Heart left ventricle (tissue), 16 donors: ENCODE measurements at places on chromosomes 1 and 21. TPM values are rescaled to one million over a fixed set of nuclear protein-coding genes. Genes with fewer than 3 reads are reported as not detected.

GRCh38 chr1:111990026-111990877 is 784 bp upstream of the KCND3 start:
- peak; percentile 42 for DNase-seq

DNA sequence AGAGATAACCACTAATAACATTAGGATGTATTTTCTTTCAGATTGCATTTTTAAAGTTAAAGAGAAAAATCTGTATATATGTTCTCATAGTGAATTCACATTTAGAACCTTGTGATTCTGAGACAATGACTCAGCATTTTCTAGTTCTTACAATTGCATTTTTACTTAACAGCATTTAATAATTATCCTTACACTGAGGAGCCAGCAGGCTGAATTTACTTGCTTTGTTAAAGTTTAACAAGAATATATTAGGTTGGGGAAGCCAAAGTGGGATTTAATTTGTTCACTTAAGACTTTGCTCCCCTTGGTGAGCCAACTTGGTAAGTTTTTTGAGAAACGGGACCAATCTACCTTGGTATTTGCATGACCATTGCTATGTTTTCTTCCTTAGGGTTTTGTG is 4.5 kb downstream of the PATJ start:
- no peak for DNase-seq

DNA sequence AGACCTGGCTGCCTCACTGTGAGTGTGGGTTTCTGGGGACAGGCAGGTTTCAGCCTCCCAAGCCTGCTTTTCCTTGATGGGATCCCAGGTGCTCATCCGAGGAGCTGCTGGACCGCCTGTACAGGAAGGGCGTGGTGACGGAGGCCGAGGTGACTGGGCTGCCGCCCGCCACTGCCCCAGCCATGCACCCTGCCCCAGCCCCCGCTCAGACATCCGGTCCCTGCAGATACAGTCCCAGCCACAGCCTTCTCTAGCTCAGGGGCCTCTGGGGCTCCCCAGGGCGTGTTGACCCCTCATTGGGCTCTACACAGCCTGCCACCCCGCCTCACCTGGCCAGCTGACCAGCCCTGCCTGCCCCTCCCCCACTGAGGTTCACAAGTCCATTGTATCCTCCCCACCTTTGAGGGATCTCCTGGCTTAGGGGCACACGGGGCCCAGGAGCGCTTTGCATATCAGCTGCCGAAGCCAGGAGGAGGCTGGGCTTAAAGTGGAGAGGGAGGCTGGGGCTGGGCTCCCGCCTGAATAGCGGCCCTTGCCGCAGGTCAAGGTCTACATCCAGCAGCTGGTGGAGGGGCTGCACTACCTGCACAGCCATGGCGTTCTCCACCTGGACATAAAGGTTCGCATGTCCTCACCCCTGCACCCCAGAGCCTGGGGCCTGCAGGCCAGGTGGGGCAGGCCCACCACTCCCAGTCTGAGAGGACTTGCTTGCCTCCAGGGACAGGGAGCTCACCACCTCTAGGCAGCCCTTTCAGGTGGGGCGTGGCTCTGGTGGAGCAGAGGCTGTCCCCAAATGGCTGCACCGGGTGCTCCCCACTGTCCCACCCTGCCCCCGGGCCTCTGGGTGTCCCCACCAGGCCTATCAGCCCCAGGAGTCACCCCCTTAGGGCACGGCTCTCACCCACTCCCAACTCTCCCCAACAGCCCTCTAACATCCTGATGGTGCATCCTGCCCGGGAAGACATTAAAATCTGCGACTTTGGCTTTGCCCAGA is 38.5 kb downstream of the TRIM11 start:
- DNase-seq: peak; percentile 40

- no peak for DNase-seq
Measured at GRCh38 chr21:33022828-33023573, 2.7 kb upstream of the OLIG2 start.

DNA sequence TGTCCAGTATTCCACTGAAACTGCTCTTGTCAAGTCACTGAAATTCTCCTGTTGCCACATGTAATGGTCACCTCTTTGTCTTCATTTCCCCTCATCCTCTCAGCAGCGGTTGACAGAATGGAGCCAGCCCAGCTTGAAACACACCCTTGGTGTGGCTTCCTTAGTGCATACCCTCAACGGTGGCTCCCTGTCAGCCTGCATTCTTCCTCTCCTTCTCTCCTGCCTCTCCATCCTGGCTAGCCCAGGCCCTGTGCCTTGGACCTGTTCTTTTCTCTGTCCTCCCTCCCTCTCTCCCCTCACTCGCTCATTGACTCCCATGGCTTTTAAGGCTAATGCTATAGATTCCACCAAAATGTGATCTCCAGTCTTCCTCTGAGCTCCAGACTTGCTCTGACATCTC is 3.7 kb downstream of the FCMR start:
- no peak for DNase-seq

DNA sequence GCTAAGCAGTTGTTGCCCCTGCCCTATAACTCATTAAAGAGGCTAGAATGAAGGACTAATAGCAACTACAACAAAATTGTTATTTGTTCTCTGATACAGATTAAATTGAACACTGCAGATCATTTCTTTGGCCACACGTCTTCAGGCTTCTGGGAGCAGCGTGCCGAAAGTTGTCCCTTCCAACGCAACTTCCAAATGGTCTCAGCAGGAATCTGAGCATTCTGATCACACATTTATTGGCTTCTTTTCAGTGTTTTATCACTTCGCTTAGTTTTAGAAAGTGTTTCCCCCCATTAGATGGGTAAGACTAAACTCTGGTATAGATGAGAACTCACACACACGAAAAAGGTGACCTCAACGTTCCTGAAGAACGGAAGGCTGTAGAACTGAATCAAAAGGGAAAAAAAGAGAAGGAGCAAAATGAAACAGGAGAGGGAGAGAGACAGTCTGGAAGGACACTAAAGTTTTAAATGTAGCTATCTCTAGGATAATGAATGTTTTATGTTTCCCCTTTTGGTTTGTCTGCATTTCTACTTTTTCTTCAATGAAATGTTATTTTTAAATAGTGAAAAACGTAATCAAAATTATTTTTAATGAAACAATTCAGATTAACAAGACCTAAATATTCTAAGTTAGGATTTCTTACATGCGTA is 336.5 kb downstream of the RRAGC start:
- DNase-seq: no peak

LCE2B gene
- not detected for total RNA-seq

UQCRHL gene
- 3.2 TPM for total RNA-seq

DNA sequence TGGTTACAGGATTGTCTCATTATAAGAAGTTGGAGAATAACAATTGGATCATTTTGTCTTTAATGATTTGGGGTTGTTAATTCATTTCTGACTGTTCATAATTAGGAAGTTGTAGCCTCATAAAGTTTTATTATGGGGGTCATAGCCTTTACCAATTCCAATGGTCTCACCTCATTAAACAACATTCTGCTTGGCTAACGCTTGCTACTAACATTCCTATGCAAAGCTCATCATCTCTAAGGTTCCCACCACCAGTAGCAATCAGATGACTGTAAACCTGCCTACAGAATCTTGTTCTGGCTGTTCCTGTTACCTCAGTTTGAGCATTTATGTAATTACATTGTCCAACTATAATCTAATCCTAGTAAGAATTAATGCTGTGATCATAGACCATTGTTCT is 60.2 kb downstream of the ODF2L start:
- no peak for DNase-seq

- DNase-seq: no peak
Measured at GRCh38 chr1:233700338-233700737, 86.4 kb downstream of the KCNK1 start.

DNA sequence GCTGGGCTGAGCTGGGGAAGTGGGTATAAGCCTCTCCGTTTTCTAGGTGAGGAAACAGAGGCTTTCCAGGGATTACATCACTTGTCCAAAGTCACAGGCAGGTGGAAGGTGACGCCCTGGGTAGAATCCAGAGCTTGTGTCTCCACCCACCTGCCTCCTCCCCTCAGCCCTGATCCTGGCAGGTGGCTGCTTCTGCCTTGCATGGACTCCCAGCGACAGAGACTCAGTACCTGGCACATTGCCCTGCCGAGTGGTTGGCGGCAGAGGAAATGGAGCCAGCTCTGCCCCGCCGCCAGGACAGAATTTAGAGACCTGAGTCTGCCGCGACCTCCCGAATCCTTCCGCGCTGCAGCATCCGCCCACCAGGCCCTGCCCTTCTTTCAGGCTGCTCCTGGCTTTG is 2.1 kb downstream of the PLA2G2E start:
- DNase-seq: no peak

- DNase-seq: no peak
Measured at GRCh38 chr1:183674339-183674738, 21.2 kb upstream of the APOBEC4 start.

- no peak for DNase-seq
Measured at GRCh38 chr1:109208394-109208793, 5.3 kb upstream of the SARS1 start.

DNA sequence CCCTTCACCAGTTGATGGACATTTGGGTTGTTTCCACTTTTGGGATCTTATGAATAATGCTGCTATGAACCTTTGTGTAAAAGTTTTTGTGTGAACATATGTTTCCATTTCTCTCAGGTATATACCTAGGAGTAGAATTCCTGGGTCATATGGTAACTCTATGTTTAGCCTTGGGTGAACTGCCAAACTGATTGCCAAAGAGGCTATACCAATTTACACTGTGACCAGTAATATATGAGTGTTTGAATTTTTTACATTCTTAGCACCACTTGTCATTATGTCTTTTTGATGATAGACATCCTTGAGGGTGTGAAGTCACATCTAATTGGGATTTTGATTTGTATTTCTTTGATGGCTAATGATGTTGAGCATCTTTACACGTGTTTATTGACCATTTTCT is 290.1 kb downstream of the DUSP10 start:
- no peak for DNase-seq

- DNase-seq: peak; percentile 26
Measured at GRCh38 chr1:68454534-68454933, 4.8 kb upstream of the RPE65 start.

DNA sequence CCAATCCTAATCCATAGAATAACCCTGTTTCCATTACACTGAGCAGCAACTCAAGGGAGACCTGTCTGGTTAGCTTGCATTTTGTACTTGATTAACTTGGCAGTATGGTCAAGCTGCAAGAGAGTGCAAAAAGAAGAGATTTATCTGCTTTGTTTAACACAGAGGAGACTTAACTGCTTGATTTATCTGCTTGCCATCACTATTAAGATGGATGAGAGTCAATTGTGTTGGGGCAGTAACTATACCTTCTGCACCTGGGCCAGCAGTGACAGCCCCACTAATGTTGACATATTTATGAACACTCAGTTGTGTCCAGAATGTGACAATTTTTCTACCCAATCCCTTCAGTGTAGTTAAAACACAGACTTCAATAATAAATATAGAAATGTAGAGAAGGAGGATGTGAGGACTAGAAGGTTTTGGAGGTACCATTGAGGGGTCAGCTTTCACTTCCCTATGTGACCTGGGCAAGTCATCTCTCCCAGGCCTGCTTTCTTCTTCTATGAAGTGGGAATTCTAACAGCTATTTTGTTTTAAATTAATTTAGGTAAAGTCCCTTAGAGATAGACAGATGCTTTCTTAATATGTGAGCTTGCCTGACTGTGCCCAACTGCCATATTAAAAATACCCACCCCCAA is 159.1 kb upstream of the KCNK2 start:
- no peak for DNase-seq

DNA sequence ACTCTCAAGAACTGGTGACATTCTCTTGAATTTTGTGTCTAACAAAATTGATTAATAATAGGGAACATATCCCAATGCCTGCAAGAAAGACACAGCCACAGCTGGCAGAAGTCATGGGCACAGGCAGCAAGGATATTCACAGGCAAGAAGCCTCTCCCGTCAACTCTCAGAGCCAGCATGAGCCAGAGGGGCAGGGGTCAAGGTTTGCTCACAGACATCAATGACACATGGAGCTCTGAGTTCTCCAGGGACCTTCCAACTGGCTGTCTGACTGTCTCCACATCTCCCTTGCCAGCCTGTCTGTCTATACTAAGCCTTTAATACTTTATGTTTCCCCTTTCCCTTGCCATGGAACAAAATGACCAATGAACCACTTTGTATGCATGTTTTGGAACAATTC is 101.5 kb upstream of the RAB4A start:
- DNase-seq: no peak

DNA sequence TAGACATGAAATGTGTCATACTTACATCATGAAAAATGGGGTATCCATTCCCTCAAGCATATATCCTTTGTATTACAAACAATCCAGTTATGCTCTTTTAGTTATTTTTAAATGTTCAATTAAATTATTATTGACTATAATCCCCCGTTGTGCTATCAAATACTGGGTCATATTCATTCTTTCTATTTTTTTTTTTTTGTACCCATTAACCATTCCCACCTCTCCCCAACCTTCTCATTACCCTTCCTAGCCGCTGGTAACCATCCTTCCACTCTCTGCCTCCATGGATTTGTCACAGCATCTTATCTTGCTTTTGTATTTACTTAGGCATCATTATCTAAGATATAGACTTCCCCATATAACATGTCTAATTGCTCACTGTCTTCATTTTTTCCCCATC is 15.8 kb downstream of the ATG4C start:
- no peak for DNase-seq

GRCh38 chr1:93353286-93353685 is 7.6 kb downstream of the DR1 start:
- DNase-seq: no peak

- DNase-seq: no peak
Measured at GRCh38 chr1:28199328-28200233, 23.1 kb upstream of the PTAFR start.

DNA sequence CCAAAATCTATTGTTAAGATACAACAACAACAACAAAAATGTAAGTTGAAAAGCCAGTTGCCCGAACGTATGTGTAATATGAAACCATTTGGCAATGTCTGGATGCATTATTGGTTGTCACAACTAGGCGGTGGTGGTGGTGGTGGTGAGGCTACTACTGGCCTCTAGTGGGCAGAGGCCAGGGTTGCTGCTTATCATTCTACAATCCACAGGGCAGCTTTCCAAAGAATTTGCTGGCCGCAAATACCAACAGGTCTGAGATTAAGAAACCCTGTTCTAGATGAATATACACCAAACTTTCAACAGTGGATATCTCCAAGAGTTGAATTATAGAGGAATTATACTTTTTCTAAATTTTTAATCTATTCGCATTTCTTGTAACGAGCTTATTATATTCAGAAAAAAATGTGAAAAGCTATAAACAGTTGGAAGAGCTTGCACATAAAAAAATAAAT is 26.8 kb upstream of the ZNF697 start:
- peak; percentile 47 for DNase-seq

DNALI1 gene
- 3.3 TPM for total RNA-seq

DNA sequence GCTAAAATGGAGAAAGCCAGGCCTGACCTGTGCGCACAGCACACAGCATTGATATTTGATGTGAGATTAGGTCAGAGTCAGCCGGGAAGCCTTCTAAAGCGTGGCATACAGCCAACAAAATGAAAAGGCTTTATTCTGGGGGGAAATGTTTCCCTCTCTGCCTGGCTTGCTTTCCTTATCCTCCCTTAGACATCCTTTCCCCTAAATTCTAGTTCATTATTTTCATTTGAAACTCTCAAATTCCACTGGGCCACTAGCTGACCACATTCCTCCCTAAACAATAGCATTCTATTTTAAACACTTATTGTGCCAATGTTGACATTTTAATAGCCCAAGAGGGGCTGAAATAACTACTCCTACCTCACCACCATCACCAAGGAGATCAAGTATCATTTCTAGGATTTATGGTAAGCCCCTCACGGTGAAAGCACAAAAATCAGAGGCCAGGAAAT is 49.4 kb downstream of the LEPR start:
- DNase-seq: no peak

GRCh38 chr1:56092684-56093570 is 486.4 kb downstream of the PLPP3 start:
- no peak for DNase-seq

PPIAL4G gene
- not detected for total RNA-seq
